ENCODE measurements at places on chromosomes 3 and 15.
A peak's percentile ranks its signal among the peaks of the same experiment; 100 is the strongest.

DNA sequence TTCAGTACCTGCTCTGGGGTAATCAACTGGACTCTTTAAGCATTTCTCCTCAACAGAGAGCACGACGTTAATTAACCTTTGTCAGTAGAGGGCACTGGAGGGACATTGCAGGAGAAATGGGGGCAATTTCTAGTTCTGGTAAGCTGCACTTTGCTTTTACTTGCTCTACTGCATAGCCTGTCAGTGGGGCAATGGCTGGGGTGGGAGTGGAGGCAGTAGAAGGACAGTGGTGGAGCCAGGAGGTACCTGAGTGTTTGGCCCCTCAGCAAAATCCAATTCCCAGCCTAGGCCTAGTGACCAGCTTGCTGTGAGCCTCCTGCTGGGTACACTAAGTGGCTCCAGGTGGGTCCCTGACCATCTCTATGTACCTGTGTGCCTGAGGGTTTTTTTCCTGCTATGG, 18.3 kb upstream of the MED12L start:
- DNase-seq, result no peak

- DNase-seq, result no peak
These were observed 76.6 kb upstream of the ONECUT1 start for GRCh38 chr15:52866698-52867097.

GRCh38 chr15:100114100-100114499, 227.7 kb downstream of the ADAMTS17 start:
- DNase-seq, result peak; percentile 95

DNA sequence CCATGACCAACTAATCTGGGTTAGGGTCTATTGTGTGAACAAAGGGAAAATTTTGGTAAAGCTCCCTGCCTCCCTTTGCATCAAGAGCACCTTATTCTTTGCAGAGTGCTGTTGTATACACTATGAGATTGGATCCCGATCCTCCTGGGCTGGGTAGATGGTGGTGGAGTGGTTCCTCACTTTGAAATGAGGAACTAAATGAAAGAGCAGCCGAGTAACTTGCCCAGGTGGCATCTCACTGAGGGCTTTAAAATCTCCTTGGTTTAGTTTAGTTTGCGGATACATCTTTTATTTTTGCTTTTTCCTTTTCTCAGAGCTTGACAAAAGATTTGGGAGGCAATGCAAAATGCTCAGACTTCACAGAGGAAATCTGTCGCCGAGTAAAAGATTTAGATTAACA, 19.4 kb downstream of the IDH3A start:
- DNase-seq, result no peak

GRCh38 chr3:197064771-197065170, 35.2 kb upstream of the MELTF start:
- no peak for DNase-seq

- DNase-seq, result peak; percentile 81
These were observed 4.2 kb downstream of the FURIN start for GRCh38 chr15:90872486-90873184.

GRCh38 chr3:36681867-36682266, 82.5 kb downstream of the DCLK3 start:
- DNase-seq, result no peak

Data from amniotic epithelial cell (primary cell).